ENCODE measurements at places on chromosomes 5 and 9.

- no peak for DNase-seq
Observed at GRCh38 chr9:20988671-20989315, 42.6 kb downstream of the HACD4 start.

GRCh38 chr5:170532935-170533334, 29.1 kb downstream of the KCNIP1 start:
- DNase-seq = no peak

DNA sequence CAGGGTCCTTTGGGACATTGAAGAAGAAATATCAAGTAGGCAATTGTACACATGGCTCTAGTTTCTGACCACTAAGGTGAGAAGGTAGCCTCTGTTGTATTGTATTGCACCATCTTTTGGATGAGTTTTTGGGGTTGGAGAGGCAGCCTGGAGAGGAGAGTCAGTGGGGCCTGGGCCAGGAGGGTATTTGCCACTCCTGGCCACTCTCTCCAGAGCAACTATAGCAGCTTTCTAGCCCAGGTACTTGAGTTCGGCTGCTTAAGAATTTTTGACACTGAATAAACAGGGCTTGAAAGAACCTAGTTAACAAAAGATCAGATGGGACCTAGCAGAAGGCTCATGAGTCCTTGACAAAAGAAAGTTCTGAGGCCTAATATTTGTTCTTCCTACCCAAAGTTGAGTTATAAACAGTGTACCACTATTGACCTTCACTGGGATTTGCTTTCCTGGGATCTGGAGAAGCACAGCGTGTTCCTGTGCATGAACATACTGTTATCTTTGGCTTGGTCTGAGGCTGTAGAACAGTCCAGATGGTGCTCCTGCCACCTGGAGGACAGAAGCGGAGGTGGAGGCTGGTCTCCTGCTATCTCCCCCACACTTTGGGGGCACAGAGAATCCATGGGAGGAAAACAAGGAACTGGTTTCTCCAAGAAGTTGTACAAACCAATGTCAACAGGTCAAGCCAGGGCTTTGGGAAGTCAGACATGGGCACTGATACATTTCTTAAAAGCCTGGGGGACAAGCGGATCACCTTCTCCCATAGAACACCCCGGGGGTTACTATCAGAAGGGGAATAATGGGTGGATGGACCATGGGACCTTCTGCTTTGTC, 110.4 kb upstream of the LIFR start:
- DNase-seq = no peak

DNA sequence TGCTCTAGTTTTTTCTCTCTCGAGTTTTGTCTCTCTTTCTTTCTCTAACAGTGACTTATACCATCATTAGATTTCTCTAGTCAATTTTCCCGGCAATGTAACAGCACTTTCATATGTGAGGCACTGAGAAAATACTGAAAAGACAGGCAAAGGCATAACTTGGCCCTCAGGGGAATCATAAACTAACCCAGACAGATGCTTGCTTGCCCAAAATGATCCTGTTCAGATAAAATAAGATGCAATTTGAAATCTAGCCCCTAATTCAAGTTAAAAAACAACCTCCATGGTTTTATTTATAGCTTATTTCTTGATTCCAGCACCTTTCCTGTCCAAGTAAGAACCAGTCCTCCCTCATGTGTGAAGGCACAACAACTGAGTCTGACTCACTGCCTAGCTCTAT, 294.6 kb downstream of the GAS1 start:
- no peak for DNase-seq

DNA sequence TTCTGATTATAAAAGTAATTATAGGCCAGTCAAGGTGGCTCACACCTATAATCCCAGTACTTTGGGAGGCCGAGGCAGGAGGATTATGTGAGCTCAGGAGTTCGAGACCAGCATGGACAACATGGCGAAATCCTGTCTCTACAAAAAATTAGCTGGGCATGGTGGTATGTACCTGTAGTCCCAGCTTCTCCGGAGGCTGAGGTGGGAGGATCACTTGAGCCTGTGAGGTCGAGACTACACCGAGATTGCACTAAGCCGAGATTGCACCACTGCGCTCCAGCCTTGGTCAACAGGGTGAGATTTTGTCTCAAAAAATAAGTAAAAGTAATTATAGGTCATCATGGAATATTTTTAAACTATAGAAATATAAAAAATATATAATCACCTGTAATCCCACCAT, 18.1 kb downstream of the IRF1 start:
- peak; percentile 15 for DNase-seq

- DNase-seq = no peak
Observed at GRCh38 chr9:94782355-94783101, 56.0 kb downstream of the AOPEP start.

DNA sequence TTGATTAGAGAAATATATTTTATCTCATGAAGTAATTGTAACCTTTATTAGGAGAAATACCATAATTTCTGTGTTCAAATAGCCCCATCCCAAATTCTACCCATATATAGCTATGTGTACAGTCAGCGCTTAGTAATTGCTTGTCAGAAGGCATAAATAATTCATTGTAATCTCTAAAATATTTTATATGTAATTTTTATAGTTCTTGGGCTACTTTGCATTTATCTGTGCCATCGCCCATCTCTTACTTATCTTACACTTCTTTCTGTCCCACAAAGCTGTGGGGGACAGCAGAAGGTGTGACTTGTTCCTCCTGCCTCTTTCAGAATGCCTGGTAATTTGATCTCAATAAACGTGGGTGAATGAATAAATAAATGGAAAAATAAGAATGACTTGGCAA, 5.5 kb downstream of the ADAMTSL1 start:
- no peak for DNase-seq

DNA sequence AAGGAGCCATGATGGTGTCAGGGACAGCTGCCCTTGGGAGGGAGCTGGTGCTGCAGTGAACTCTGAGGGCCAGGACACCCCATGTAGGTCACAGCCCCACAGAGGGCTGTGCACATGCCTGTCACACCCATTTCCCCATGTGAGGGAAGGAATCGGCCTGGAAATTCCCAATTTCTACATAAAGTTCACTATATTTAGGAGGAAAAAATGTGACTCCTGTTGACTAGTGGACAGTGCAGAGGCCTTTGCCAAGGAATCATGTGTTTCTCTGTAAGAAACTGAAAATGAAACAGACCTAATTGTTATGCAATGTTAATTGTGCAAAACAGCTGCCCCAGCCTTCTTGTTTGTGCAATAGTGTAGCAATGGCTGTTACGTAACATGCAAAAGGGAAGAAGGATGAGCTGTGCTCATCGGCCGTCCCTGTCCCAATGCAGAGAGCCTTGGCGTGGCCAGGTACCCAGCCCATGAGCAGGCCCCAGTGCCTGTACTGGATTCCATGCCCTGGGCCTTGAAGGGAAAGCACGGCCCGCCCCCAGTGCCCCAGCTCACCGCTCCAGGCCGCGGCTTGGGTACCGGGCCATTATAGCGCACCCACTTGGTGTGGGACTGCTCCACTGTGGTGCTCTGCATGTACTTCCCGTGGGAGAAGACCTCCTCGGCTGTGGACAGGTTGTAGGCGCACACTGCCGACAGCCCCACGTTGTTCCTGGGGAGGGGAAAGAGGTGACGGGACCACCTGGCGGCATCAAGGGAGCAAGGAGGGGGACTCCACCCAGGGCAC, 70.0 kb downstream of the SECISBP2 start:
- peak; percentile 28 for DNase-seq

DNA sequence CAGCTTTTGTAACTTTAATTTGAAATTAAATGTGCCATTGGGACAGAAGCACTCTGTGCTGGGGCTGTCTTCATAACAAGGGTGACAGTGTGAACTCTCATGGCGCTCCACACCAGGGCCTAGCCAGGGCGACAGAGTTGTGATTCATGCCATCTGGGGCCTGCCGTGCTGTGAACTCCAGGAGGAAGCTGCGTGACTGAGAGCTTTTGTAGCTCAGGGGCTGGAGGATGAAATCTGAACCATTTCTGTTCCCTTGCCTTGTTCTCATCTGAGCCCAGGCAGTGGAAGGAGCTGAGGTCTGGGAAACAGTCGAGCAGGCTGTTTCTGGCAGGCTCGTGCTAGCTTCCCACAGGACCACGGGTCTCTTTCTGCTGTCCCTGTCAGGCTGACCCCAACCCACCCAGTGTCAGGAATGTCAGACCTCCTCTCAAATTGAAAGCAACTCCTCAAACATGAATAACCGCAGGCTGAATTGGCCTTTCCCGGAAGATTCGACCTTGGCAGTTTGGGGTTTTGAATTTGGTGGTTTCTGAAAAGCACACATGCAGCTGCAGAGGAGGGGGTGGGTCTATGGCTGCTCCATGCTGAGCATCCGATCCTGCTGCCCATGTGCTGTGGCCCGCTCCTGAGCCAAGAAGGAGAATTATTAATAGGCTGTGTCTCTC, 69.2 kb upstream of the RPS23 start:
- DNase-seq = no peak

GRCh38 chr5:53411388-53411787, 69.0 kb upstream of the FST start:
- no peak for DNase-seq

GRCh38 chr5:135128361-135128760, 94.3 kb upstream of the PITX1 start:
- no peak for DNase-seq

GRCh38 chr5:61346511-61346910, 14.5 kb downstream of the ZSWIM6 start:
- no peak for DNase-seq

- DNase-seq = peak; percentile 43
Observed at GRCh38 chr9:112174965-112175795, at the start of gene SUSD1. TSS of gene SUSD1 (minus strand) at chr9:112175297. CDS start at chr9:112175235, 62 bp downstream.

DNA sequence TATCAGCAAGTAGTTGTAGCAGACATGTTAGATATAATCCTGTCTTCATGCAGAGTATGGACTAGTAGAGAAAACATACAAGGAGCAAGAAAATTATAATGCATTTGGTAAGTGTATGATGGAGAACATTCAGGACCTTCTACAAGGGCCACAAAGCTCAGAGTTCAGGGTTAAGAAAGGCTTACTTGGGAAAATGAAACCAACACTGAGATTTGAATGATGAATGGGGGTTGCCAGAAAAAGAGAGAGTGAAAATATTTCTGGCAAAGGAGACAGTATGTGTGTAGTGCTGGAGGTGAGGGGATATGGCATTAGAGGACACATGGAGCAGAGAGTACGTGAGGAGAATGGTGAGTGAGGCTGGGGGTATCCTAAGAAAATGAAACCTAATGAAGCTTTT, 169.8 kb upstream of the STK32A start:
- no peak for DNase-seq

DNA sequence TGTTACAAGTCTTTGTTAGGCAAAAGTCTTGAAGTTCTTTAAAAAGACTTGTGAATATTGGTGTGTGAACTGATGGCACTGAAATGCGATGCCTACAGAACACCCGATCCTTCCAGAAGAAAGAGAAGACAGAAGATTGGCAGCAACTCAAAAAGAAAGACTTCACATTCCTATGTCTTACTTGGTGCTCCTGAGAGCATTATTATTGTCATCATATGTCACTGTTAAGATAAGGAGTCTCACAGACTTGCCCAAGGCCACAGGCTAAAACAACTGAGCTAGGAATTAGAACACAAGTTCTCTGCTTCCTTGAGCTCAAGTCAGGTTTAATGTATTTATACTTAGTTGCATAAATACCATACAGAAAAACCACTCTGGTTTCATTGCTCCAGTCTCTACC, 198.0 kb downstream of the PARP8 start:
- DNase-seq = no peak

GRCh38 chr9:27791311-27791710, 218.0 kb upstream of the C9orf72 start:
- no peak for DNase-seq

DNA sequence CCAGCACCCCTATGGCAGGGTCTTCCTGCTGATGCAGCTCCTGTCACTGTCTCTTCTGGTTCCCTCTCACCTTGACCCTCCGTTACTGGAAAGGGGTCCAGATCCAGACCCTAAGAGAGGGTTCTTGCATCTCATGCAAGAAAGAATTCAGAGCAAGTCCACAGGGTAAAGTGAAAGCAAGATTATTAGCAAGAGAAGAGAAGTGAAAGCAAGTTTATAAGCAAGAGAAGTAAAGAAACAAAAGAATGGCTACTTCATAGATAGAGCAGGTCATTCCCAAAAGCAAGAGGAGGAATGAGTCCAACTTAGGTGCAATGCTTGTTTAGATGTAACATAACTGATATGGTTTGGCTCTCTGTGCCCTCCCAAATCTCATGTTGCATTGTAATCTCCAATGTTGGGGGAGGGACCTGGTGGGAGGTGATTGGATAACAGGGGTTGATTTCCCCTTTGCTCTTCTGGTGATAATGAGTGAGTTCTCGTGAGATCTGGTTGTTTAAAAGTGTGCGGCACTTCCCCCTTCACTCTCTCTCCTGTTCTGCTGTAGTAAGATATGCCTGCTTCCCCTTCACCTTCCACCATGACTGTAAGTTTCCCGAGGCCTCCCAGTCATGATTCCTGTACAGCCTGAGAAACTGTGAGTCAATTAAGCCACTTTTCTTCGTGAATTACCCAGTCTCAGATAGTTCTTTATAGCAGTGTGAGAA, 183.3 kb downstream of the MED10 start:
- DNase-seq = no peak

- no peak for DNase-seq
Observed at GRCh38 chr9:119177196-119177595, 192.0 kb downstream of the BRINP1 start.

DNA sequence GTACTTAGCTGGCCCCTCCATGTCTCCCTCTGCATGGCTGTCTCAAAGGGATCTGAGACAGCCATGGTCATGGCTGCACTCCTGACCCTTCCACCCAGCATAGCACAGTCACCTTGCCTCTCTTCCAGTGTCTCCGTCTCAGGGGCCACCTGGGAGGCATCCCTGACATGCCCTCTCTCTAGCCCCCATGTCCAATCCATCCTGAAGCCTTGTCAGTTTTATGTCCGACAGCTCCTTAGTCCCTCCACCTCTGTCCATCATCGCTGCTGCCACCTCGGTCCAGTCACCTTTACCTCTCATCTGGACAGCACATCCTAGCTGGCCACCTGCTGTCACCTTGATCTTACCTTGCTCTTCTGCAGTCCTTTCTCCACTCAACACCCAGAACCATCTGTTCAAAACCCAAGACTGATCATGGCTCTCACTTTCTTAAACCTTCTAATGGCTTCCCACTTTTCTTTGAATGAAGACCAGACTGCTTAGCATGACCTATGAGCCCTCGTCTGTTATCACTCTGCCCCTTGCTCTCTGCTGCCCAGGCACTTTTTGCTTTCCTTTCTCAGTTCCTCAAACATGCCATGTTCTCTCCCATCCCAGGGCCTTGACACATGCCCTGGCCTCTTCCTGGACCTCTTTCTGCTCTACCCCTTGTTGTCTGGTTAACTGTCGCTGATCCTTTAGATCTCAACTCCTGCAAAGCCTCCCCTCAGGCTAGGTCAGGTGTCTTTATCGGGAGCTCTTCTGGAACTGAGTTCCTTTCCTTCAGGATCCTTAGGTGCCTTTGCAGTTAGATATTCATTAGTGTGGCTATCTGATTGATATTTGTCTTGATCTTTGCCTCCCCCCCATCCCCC, 181.8 kb upstream of the PITX1 start:
- DNase-seq = no peak

- DNase-seq = no peak
Observed at GRCh38 chr9:8012986-8013385, 213.4 kb upstream of the DMAC1 start.

- no peak for DNase-seq
Observed at GRCh38 chr9:125549465-125549871, 157.5 kb downstream of the MAPKAP1 start.

All from CD4-positive, alpha-beta T cell treated with Interleukin-17A for 1 hour (primary cell).